ELR (cell line): ENCODE measurements at places on chromosomes 11 and 22.

DNA sequence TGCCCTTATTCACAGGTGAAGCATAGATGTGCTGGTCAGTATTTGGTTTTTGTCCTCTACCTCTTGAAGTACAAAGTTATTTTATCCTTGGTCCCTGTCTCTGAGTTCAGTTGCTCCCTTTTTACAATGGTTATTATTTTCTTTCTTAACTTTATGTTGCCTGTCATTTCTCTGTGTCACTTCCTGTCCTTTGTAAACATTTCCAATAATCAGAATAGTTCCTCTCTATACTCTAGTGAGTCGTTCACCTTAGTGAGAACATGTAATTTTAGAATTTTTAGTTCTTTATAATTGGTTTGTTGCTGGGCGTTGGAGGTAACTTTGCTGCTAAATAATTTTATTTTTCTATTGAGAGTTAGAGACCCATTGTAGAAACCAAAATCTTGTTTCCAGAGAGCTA, 16.0 kb downstream of the CSTPP1 start:
- peak; percentile 41 for DNase-seq

- DNase-seq: no peak
Measured at GRCh38 chr22:24232124-24232523, 12.8 kb downstream of the GGT5 start.

- DNase-seq: no peak
Measured at GRCh38 chr11:11826260-11826659, 15.5 kb upstream of the USP47 start.

GRCh38 chr11:46281371-46281831, 3.9 kb downstream of the CREB3L1 start:
- peak; percentile 15 for DNase-seq

DNA sequence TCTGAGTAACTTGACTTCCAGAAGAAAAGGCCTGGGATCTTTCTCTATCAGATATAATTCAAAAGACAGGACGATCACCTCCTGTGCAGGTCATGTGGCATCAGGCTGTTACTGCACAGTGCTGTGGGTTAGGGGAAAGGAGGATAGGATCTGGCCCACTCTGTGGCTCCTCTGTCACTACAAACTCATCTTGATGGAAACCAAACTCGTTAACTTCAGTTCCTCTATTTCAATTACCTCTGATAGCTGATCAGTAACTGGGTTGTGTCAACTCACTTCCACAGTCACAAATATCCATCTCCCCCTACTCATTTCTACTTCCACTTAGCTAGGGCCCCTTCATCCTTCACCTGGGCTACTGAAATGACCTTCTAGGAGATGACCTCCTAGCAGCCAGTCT, 95.2 kb downstream of the RCN1 start:
- no peak for DNase-seq
